Melanocyte of skin (primary cell): ENCODE measurements at places on chromosomes 3 and 15. TPM values are rescaled to one million over a fixed set of nuclear protein-coding genes. Genes with fewer than 3 reads are reported as not detected.

The STAC gene
- total RNA-seq: under 0.01 TPM in 1 of 2 replicates, not detected in the other

The CCR3 gene
- not detected in 2 replicates for total RNA-seq

The CATSPER2 gene
- total RNA-seq: 0.67 and 1.5 TPM in 2 replicates

The AMIGO3 gene
- 0.36 and 0.69 TPM in 2 replicates for total RNA-seq

The NDN gene
- 28.2 and 53.9 TPM in 2 replicates for total RNA-seq

The GAP43 gene
- total RNA-seq: under 0.01 TPM in 1 of 2 replicates, not detected in the other

The TIPARP gene
- 17.9 and 20.7 TPM in 2 replicates for total RNA-seq

The PIGX gene
- total RNA-seq: 40.0 and 49.9 TPM in 2 replicates

The TEX9 gene
- 3.1 and 4.4 TPM in 2 replicates for total RNA-seq

The RAB6B gene
- 1.4 and 2.5 TPM in 2 replicates for total RNA-seq

The LMAN1L gene
- total RNA-seq: under 0.01 and 0.15 TPM in 2 replicates

The ANKUB1 gene
- not detected in 2 replicates for total RNA-seq

The PLCH1 gene
- total RNA-seq: 2.1 and 2.5 TPM in 2 replicates

The C15orf62 gene
- not detected in 2 replicates for total RNA-seq

The LRRIQ4 gene
- under 0.01 and 0.15 TPM in 2 replicates for total RNA-seq

The SI gene
- total RNA-seq: not detected in 2 replicates

The ACTRT3 gene
- 2.5 and 3.7 TPM in 2 replicates for total RNA-seq

The ZFAND6 gene
- 143 and 158 TPM in 2 replicates for total RNA-seq

The CLSTN2 gene
- under 0.01 and 0.15 TPM in 2 replicates for total RNA-seq

The IMPG2 gene
- under 0.01 and 0.31 TPM in 2 replicates for total RNA-seq

The GOLGA8G gene
- not detected in 2 replicates for total RNA-seq

The C3orf22 gene
- not detected in 2 replicates for total RNA-seq

The CYP8B1 gene
- not detected in 2 replicates for total RNA-seq

The SHC4 gene
- 61.3 and 98.9 TPM in 2 replicates for total RNA-seq

The AADACL2 gene
- total RNA-seq: not detected in 2 replicates

The COLQ gene
- total RNA-seq: 2.3 and 2.9 TPM in 2 replicates

The GP9 gene
- total RNA-seq: not detected in 2 replicates

The GOLGA8K gene
- 0.15 TPM in 1 of 2 replicates, not detected in the other for total RNA-seq

The RTP3 gene
- total RNA-seq: not detected in 2 replicates

The AP3B2 gene
- 0.67 and 2.0 TPM in 2 replicates for total RNA-seq

The BRK1 gene
- 81.6 and 93.4 TPM in 2 replicates for total RNA-seq

The INKA1 gene
- 5.9 and 9.5 TPM in 2 replicates for total RNA-seq

The GP5 gene
- total RNA-seq: under 0.01 TPM in 2 replicates

The ACAD9 gene
- total RNA-seq: 38.0 and 42.4 TPM in 2 replicates

The SPINT1 gene
- 15.7 and 19.0 TPM in 2 replicates for total RNA-seq

The REC114 gene
- not detected in 2 replicates for total RNA-seq

The ISLR gene
- total RNA-seq: 0.36 TPM in 1 of 2 replicates, not detected in the other

The CFAP100 gene
- total RNA-seq: not detected in 2 replicates

The GOLGA8T gene
- total RNA-seq: not detected in 2 replicates

The TEX55 gene
- total RNA-seq: not detected in 2 replicates

The SUCNR1 gene
- not detected in 2 replicates for total RNA-seq

The PRSS50 gene
- not detected in 2 replicates for total RNA-seq

The CFAP161 gene
- 0.31 and 0.67 TPM in 2 replicates for total RNA-seq

The FBN1 gene
- 18.5 and 22.3 TPM in 2 replicates for total RNA-seq

The SLC30A4 gene
- total RNA-seq: 6.9 and 8.7 TPM in 2 replicates

The USP13 gene
- 19.0 and 21.1 TPM in 2 replicates for total RNA-seq

The GXYLT2 gene
- total RNA-seq: 11.7 and 26.4 TPM in 2 replicates

The MKRN2OS gene
- 0.31 TPM in 1 of 2 replicates, not detected in the other for total RNA-seq

The INAFM2 gene
- total RNA-seq: 10.7 and 11.0 TPM in 2 replicates

The IGF2BP2 gene
- total RNA-seq: 44.3 and 45.7 TPM in 2 replicates

The OSTN gene
- total RNA-seq: not detected in 2 replicates

The ST3GAL6 gene
- total RNA-seq: 64.4 and 127 TPM in 2 replicates

The CMTM7 gene
- 9.3 and 9.8 TPM in 2 replicates for total RNA-seq

The IL17RB gene
- not detected in 2 replicates for total RNA-seq

The NMB gene
- total RNA-seq: 4.4 and 7.9 TPM in 2 replicates
